Mammary microvascular endothelial cell (primary cell): ENCODE measurements at places on chromosomes 13 and 19. TPM values are rescaled to one million over a fixed set of nuclear protein-coding genes. Genes with fewer than 3 reads are reported as not detected.

Gene TDRD12
- total RNA-seq = 0.60 and 0.79 TPM in 2 replicates

Gene SIGLEC5
- 0.27 and 0.69 TPM in 2 replicates for total RNA-seq

Gene COL5A3
- 0.05 and 0.20 TPM in 2 replicates for total RNA-seq

Gene KLF1
- total RNA-seq = not detected in 2 replicates
